ENCODE measurements at places on chromosomes 13 and 19.

DNA sequence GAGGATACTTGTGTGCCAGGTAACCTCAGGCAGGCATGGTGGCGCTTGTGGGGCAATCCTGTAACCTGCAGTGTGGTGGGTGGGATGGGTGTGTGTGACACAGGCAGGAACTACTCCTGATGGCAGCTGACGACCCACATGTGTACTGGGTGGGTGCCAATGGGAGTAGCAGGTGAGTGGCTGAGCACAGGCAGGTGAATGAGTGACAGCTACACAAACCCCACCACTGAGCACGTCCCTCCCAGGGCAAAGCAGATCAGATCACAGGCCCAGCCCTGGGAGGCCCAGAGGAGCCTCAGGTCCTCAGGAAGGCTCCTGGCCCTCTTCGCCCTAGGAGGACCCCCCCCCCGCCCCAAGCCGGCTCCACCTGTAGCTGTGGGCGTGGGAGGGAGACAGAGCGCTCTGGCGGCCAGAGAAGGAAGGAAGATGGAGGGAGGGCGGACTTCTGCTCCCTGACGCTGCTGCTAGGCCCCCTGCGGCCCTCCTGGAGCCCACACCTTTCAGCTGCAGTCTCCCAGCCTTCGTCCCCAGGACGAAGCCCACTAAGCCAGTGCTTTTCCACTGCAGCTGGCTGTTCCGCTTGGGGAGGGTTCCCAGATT is 1.3 kb upstream of the ZNF181 start:
- DNase-seq: no peak

- no peak for DNase-seq
Observed at GRCh38 chr13:33217256-33217655, 68.3 kb downstream of the STARD13 start.

DNA sequence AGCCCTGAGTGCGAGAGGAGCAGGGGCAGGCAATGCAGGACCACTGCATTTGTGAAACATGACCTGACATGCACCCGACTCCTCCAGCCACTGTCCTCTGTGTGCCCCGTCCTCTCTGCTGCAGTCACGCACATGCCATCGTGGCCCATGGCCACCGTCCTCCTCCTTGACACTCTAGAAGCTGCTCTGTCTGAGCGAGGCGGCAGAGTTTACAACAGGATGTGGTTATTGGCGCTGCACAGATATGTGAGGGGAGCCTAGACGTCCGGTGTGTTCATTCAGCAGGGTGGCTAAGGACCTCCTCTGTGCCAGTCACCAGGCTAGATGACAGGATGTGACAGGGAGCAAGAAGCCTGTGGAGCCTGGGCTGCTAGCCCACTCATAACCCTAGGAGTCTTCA is 277.8 kb downstream of the FOXO1 start:
- DNase-seq: peak; percentile 71

DNA sequence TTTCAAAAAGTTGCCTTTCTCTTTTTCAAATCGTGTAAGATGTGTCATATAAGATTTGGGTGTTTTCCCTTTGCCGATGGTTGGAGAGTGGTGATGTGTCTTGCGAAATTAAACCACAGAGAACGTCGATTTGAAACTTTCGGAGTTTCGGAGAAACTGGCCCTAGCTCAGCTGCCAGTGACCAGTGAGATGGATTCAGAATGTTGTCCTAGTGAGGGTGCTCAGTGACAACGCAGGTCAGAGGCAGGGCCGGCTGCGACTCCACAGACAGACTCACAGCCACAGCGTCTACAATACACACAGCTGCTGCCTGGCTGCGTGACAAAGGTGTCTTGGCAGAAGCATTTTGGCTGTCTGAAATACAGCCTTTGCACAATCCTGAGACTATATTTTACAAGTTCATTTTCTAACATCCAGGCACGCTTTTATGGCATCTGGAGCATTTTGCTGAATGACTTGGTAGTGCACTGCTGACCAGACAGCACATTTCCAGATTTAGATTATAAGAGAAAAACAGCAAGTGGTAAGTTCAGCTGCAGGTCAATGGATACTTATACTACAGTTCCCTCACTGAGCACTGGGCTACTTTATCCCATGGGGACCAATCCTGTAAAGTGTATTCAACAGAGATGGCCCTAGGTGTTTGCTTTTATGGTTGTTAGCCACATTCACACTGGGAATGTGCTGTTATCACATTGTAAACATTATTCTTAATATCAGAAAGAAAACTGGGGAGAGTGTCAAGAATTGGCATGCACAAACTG is 207.5 kb downstream of the KCNRG start:
- DNase-seq: no peak

DNA sequence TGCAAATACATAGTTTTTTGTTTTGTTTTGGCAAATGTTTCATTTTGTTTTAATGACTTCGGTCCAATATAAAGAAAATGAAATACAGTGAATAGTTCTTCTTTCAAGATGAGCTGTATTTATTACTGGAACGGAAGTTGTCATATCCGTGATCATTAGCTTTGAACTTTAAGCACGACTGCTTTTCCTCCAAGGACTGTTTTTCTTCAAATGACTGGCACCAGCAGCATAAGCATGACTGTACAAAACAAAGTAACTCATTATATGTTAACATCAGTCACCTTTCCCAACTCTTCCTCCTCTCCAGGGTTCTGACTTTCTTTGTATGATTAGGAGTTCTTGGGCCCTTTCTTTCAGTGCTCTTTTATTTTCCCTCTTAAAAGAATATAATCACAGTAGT is 20.5 kb downstream of the EDNRB start:
- no peak for DNase-seq

DNA sequence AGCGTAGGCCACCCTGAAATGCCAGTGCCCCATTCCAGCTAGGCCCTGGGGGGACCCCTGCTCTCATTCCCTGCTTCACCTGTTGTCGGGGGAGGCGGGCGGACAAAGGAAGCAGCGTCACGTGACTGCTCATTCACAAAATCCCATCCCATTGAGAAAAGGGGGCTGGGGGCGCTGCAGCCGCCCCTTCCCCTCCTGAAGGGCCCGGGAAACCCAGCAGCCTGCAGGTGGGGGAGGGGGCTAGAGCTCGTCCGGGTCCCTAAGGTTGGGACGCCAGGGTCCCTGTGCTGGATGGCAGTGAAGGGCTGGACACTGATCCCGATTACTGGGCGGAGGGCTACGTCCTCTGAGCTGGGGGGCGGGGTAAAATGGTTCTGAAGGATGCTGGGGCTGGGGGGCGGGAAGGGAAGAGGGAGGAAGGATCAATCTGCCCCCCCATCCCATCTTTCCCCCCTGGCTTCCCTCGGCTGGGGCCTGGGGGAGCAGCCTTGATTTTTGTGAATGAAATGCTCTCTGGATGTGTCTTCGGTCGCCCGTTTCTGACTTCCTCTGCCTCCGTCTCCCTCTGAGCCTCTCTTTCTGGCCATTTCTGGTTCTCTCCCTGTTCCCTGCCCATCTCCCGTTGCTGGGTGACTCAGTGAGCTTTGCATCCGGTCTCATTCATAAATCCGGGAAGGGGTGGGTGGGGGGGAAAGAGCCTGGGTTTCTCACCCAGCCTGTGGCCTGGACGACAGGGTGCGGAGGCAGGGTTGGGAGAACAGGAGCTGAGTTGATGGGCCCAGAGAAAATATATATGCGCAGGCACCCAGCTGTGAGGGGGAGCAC is 816 bp downstream of the SPRED3 start:
- no peak for DNase-seq

GRCh38 chr13:112160558-112160957 is 93.6 kb downstream of the SOX1 start:
- DNase-seq: no peak
